ENCODE measurements at places on chromosomes 16 and 17.

DNA sequence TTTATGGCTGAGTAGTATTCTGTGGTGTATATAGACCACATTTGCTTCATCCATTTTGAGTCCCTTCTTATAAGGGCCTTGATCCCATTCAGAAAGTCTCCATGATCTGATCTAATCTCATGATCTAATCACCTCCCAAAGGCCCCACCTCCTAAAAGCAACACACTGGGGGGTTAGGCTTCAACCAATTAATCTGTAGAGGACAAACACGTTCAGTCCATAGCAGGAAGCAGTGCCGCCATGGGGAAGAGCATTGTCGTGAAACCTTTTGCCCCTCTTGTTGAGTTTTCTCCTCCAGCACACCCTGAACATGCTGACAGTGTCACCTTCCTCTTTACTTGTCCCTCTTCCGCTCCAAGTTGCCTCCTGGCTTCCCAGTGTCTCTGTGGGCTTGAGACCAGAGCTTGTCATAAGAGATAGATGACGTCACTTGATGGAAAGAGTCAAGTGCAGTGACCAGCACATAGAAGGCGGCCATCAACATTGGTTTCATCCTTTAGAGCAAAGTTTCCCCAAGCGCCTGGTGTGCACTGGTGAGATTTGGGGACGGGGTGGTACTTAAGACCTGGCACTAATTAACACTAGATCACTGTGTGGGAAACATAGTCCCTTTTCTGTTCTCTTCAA is 74.1 kb downstream of the PRKCB start:
- no peak for DNase-seq

- no peak for DNase-seq
Measured at GRCh38 chr17:42673266-42673884, 3.4 kb downstream of the PLEKHH3 start.

GRCh38 chr17:59696682-59697277 is 10.4 kb downstream of the PTRH2 start:
- DNase-seq, result no peak

DNA sequence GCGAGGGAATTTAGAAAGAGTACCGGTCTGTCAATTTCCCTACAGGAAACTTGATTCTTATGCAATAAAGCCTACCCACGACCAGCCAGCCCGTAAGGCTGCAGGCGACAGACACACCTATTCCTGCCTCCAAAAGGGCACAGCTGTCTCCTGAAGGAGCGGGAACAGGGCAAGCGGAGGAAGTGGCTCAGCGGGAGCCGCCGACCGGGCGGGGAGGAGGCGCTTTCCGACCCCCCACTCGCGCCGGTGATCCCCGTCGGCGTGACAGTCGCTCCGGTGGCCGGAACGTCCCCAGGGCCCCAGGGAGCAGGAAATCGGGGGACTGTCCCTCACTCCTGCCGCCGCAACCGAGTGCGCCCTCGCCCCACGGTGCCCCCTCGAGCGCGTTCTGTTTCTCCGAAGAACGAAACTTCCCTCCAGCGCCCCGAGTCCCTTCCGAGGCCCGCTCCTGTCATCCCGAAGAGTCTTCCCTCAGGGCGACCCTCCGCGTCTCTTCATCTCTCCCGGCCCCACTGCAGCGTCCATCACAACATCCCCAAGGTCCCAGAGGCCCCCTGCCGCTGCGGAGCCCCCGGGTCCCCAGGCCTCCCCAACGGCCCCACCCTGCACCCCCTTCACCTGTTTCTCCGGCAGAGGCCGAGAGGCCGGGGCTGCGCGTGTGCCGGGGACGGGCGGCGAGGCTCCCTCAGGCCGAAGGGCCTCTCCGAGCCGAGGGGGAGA is 421 bp downstream of the STAT3 start:
- no peak for DNase-seq

- no peak for DNase-seq
Measured at GRCh38 chr17:39754958-39755553, 17.3 kb downstream of the GRB7 start.

DNA sequence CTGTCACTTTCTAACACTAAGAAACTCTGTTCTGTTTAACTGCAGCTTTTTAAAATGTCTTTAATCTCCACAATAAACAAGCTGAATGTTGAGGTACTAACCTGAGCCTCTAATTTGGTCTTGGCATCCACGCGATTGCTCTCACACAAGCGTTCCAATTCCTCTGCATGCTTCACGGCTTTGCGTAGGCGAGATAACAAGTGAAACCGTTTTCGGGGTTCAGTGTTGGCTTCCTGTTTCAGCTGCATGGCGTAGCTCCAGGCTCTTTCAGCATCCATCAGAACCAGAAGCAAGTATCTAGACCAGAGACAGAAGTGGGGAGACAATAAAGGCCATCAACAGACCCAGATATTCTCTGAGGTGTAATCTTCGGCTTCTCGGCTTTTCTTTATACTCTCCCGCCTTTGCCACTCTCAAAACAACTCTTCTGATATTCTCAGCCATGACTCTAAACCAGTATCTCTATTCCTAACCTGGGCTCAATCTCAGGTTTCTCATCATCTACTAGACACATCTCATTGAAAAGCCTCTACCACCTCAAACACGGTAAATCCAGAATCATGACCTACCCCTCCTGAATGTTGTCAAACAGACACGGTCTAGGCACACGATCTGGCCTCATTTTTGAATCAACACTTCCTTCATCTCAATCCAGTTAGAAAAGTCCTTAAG is 8.3 kb downstream of the SRP68 start:
- no peak for DNase-seq

- DNase-seq, result no peak
Measured at GRCh38 chr17:79840269-79840988, 1.2 kb upstream of the CBX4 start.

- no peak for DNase-seq
Measured at GRCh38 chr16:57271867-57272495, 12.5 kb downstream of the PLLP start.

DNA sequence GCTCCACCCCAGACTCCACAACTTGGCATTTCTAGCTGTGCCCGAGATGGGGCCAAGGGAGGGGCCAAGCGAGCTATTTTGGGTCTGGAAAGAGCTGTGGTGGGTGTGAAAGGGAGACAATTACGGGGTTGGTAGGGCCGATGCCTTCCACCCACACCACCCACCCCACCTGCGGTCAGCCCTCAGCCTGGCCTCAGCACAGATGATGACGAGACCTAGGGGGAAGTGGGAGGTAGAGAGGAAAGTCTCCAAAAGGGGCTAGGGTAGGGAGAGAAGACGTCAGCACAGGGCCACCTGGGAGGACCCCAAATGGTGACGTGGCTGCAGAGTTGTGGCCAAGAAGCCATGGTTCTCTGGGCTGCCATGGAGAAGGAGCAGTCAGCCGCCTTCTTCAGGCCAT is 83.1 kb downstream of the SDK2 start:
- DNase-seq, result no peak

- no peak for DNase-seq
Measured at GRCh38 chr17:82349287-82349701, 9.8 kb upstream of the TEX19 start.

- no peak for DNase-seq
Measured at GRCh38 chr17:6177941-6178694, 107.9 kb downstream of the WSCD1 start.

GRCh38 chr16:81612351-81613163 is 166.5 kb upstream of the PLCG2 start:
- DNase-seq, result no peak

DNA sequence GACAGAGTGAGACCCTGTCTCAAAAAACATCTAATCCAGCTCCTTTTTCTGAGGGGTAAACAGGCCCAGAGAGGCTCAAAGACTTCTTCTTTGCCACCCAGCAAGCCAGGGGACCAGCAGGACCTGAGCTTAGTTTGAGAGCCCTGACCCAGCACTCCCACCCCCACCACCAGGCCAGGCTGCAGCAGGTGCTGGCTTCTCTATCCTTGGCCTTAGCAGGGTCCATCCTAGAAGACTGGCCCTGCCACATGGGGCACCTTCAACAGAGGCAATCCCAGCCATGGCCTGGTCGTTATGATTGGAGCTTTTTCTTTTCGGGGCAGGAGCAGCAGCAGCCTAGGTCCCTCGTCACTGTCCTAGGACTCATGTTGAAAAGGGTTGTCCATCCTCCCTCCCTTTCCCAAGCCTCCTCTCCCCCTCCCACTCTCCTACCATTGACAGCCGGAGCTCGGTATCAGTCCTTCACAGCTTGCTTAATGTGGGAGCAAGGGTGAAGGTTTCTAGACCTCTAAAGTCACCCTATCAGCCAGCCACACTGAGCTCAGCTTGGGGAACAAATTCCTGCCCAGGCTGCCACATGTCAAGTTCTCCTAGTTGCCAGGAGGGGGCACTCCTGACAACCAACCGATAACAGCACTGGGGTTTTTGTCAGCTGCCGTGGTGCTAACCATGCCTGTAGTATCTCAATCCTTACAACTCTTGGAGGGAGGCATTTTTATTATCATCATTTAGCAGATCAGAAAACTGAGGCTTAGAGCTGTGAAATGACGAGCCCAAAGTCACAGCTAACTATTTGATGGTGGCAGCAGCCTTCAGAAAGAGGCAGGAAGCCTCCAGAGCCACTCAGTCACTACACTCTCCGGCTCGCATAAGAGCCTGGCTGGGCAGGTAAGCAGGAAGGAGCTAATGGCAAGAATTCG is 11.2 kb downstream of the MRPL27 start:
- peak; percentile 49 for DNase-seq

DNA sequence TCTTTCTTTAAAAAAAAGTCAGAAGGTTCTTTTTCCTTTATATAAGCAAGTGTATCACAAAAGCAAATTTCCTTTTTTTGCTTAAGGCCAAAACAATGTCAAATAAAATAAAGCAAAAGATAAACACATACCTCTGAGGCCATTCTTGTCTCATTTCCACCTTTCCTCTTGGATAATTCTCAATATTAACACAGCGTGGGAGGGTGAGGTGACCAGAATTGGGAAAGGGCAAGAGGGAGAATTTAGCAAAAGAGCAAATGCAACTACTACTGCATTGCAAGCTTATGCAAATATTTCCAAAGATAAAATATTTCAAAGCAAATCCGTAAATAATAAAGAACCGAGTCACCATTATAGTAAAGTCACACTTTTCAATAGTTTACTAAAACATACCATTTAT is 153.4 kb upstream of the PSMD7 start:
- DNase-seq, result no peak

DNA sequence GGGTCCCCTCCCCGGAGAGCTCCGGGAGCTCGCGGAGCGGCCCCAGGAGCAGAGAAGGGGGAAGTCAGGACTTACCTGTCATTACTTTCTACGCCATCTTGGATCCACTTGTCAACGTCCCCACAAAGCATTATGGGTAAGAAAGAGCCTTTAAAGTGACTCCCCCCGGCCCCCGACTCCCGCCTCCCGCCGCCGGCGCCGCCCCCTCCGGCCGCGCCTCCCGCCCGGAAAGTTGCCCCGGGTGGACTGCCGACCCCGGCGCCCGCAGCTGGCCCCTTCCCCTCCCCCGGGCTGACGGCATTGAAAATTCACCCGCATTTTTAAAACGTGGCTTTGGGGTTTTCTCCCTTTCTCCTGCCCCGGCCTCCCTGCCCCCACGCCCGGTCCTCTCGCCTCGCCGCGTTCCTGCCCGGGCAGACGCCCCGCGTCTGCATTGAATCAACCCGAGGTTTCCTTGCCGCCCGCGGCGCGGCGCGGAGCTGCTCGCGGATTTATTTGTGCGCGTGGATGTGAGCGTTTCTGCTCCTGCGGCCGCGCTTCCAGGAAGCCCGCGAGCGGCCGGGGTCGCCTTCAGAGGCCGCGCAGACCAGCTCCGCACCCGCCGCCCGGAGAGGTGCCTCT is at the start of gene HELZ:
Gene HELZ (minus strand): TSS at position 124 of the 621 bp plus-strand sequence. CDS start 26,392 bp downstream, outside the sequence.
- peak; percentile 61 for DNase-seq

DNA sequence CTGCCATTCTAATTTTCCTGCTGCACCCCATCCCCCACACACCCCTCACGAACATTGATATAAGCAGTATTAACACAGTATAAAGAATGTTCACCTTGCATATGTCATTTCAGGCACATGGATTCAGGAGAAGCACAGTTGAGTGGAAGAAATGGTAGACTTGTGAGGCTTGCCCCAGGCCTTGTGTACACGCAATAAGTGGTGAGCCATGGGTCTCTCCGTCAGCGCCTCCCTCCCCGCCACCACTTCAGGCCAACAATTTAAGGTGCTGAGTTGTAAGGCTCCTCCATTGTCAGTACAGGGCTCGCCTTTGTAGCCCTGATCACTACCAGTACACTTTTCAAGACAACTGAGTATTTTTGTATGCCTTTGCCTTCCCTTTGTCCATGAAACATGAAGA is 12.2 kb upstream of the CLEC18C start:
- no peak for DNase-seq

DNA sequence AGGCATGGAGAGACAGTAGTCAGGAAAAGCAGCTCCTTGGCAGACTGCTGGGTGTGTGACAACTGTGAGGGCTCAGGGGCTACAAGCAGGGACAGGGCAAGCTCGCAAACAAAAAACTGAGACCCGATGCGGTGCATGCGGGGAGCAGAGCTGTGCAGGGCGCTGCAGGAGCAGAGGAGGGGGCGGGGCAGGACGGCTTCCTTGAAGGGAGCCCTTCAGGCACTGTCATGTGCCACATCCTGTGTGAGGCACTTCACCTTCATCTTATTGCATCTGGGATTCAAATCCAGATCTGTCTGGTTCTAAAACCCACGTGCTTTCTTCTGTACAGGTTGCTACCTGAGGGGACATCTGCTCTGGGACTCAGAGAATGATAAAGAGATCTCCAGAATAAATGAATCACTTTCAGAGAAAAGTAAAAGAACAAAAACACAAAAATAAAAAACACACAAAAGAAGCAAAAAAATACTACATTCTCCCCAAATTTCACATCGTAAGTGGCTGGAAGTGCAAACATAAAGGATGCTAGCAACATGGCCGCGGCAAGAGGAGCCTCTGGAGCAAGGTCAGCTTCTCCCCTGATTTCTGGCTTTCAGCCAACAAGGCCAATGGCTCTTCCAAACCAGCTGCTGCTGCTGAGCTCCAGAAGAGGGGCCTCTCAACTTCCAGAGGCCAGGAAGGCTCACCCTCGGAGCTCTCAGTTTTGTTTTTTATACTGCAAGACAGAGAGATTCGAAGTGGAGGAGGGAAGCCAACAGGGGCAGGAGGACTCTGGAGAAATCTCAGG is 14.2 kb downstream of the LYRM9 start:
- DNase-seq, result no peak

GRCh38 chr16:23121024-23121423 is 28.2 kb downstream of the USP31 start:
- DNase-seq, result no peak

- DNase-seq, result no peak
Measured at GRCh38 chr16:11914210-11915113, 1.3 kb downstream of the GSPT1 start.

DNA sequence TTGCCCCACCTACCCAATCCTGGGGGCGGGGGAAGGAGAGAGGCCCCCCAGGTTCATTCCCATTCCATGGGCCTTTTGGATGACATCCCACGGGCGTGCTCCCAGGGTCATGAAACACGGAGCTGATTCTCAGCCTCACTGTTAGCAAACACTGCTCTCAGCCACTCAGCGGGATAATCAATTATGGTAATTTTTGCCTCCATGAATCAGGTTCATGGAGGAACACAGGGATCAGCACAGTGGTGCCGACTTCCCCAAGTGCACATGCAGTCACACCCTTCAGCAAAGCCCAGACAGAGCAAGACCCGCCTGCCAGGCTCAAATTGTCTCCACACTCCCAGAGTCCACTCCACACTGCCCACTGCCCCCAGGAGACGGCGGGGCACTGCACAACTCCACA is 164.6 kb downstream of the ENGASE start:
- DNase-seq, result no peak

GRCh38 chr16:84567286-84567962 is 50.5 kb downstream of the COTL1 start:
- no peak for DNase-seq

- DNase-seq, result no peak
Measured at GRCh38 chr16:73092236-73092781, 44.4 kb upstream of the ZFHX3 start.

GRCh38 chr17:81858967-81859905 is 1.1 kb downstream of the P4HB start:
- no peak for DNase-seq

- DNase-seq, result no peak
Measured at GRCh38 chr17:60229188-60229802, 79.5 kb downstream of the CA4 start.
